ENCODE measurements at places on chromosomes 12 and 14.

DNA sequence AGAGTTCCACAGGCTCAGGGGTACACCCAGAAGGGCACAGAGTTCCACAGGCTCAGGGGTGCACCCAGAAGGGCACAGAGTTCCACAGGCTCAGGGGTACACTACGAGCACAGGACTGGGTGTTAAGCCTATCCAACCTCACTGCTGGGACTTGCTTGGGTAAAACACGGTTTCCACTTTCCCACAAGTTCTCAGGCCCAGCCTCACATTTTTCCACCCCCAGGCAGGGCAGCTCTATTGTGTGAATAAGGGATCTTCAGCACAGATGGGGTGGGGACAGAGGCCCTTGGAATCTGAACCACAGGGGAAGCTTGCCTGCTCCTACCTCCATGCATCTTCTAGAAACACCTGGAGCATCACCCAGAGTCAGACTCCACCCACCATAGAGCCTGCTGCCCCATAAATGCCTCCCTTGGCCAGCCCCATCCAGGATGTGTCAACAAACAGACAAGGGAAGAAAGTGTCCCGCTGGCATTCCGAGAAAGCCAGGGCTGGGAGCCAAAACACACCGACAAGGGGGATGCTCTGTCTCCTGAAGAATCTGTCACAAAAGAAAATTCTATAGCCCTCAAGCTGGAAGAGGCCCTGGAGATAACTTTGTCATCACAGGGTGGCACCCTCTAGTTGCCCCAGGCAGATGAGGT lies 4.8 kb downstream of the CRACR2A start:
- no peak for DNase-seq

DNA sequence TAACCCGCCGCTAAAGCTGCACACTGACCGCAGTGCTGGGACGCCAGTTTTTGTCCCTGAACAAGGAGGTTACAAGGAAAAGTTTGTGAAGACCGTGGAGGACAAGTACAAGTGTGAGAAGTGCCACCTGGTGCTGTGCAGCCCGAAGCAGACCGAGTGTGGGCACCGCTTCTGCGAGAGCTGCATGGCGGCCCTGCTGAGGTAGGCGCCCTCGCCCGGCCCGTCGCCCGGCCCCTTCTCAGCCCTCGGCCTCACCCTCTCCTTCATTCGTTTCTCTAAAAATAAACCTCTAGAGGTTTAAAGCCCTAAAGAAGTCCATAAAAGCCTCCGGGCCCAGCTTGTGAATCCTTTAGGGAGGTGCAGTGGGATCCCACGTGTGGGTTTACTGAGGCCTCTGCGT lies 52.2 kb upstream of the AMN start:
- no peak for DNase-seq

DNA sequence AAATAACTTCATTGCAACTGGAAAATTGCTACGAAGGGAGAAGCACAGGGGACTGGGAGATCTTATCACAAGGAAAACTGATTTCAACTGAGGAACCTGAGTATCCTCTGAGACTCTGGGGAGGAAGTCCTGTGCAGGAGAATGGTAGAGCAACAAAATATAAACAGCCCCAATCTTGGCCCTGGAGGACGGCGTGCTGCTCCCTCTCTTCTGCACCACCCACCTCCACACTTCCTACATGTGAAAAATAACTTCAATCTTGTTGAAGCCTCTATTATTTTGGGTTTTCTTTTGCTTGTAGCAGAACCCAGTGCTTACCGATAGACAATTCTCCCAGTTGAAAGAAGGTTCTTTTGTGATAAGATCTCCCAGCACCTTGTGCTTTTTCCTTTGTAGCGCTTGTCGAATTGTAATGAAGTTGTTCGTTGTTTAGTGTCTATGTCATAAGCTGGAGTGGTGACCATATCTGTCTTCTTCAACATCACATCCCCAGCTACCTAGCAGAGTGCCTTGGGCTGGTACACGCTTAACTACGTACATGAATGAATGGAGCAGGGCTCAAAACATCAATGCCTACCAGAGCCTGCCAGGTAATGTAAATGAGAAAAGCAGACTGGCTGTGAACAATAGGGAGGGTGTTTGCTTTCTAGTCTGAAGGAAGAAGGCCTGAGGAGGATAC lies 2.8 kb upstream of the CD4 start:
- no peak for DNase-seq

DNA sequence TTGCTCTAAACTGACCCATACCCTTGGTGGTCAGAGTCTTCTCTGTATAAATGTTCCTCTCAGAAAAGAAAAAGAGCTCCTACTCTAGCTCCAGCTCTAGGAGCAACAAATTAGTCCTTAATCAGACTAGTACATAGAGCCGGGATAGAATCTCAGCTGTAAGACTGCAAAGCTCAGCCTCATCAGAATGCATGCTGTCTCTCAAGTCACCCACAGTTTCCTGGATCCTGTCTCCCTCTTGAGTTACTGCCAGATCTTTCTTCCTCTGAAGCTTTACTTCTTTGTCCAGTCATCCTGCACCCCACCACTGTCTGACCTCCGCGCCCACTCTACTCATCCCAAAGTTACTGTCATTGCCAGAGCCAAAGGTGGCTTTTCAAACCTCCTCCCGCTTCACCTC lies 139.3 kb upstream of the PRMT8 start:
- DNase-seq, result no peak

DNA sequence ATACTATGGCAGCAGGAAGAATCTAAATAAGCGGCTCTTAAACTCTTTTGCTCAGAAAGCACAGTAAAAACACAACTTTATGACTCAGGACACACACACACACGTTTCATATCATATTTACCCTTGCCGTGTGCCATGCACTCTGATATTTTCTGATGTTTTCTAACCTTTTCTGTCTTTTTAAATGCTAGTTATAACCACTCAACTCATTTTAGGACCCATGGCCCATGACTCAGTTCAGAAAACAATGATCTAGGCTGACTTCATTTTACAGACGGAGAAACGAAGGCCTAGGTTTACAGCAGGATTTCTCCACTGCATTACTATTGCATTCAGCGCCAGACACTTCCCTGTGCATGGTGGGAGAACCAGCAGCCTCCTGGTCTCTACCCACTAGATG lies 9.1 kb downstream of the VWF start:
- no peak for DNase-seq

DNA sequence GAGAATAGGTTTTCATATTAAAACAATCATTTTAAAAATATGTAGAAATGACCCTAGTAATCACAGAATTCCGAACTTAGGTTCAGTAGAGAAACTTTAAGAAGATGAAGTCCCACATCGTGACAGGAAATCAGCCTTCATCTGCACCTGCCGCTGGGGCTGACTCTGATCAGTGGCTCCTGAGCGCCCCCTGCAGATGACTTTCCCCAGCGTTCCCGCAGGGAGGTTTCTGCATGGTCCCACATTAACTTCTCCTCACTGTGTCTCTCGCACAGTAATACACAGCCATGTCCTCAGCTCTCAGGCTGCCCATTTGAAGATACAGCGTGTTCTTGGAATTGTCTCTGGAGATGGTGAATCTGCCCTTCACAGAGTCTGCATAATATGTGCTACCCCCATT lies 1131.1 kb downstream of the TMEM121 start:
- DNase-seq, result peak; percentile 64

Data from stimulated activated CD4-positive, alpha-beta T cell treated with anti-CD3 and anti-CD28 coated beads, Interleukin-2, amount 100 ng/mL, for 48 hours (primary cell).